ENCODE measurements at places on chromosomes 2 and 18.

- DNase-seq, result no peak
These were observed 235.1 kb downstream of the ANKRD36B start for GRCh38 chr2:97354576-97354975.

GRCh38 chr2:29518010-29518409 is 402.8 kb downstream of the CLIP4 start:
- no peak for DNase-seq

- DNase-seq, result no peak
These were observed 143.6 kb upstream of the DAPL1 start for GRCh38 chr2:158651358-158652057.

- no peak for DNase-seq
These were observed 5.2 kb downstream of the ZSCAN30 start for GRCh38 chr18:35284841-35285240.

DNA sequence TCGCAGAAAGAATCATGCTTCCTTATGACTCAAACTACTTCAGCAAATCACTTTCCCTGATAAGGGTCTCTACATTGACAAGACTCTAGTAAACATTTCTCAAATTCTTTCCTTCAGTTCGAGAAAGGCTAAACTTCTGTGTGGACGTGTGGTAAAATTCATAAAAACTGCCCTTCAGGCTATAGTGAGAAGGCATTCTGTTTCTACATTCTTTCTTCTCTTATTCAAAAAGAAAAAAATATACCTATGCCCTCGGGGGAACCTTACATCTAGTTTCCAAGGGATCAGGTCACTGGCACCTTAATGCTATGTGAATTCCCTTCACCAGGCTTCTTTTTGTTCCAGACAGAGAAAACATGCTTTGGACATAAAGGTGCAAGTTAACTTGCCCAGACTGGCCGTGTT is 4.9 kb downstream of the VIT start:
- DNase-seq, result no peak

DNA sequence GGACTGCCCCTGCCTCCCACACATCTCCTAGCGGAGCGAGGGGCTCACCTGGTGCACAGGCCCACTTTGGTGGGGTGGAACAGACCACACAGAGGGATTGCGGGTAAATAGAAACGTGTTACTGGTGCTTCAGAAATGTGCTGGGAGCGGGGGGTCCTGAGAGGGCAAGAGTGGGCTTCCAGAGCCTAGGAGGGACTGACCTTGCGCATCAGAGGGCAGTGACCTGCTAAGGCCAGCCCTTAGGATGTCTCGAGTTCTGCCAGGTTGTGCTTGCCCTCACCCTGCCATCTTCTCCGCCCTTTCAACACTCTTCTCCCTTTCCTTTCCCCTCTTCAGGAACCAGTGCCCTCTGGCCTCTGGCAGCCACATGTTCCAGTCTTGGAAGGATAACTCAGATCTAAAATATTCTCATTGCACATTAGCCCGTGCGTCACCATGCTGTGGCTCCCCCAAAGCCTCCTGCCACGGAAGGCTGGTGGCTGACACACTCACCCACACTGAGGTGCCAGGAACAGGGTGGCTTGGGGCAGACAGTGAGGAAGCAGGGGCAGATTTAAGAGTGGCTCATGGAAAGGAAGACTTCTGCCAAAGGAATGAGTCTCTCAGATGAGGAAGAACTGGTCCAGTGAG is 89.6 kb downstream of the MCFD2 start:
- no peak for DNase-seq

- no peak for DNase-seq
These were observed 77.4 kb downstream of the EML4 start for GRCh38 chr2:42246562-42246961.

DNA sequence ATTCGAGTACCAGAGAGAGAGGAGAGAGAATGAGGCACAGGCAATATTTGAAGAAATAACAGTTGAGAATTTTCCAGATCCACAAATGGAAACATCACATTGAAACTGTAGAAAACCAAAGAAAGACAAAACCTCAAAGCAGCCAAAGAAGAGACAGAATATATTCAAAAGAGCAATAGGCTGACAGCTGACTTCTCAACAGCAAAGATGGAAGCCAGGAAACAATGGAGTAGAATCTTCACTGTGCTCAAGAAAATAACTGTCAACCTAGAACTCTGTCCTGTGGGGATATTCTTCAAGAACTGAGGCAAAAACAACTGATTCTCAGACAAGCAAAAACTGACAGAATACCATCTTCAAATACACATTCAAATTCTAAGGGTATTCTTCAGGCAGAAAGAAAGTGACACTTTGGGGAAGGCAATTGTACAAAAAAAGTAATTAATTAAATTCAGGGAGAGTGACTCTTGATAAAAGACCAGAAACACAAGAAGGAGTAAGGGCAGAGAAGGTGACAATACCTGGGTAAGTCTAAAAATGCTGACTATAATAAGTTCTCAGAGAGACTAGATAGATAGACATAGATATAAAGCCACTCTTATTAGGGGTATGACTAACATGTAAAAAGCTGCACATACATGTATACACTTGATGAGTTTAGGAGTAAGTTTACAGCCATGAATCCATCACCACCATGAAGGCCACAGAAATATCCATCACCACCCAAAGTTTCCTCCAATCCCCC is 25.6 kb downstream of the ANKMY1 start:
- no peak for DNase-seq

GRCh38 chr18:79760881-79761280 is 36.9 kb upstream of the KCNG2 start:
- no peak for DNase-seq

- DNase-seq, result no peak
These were observed 666.2 kb upstream of the HS6ST1 start for GRCh38 chr2:128984855-128985254.

DNA sequence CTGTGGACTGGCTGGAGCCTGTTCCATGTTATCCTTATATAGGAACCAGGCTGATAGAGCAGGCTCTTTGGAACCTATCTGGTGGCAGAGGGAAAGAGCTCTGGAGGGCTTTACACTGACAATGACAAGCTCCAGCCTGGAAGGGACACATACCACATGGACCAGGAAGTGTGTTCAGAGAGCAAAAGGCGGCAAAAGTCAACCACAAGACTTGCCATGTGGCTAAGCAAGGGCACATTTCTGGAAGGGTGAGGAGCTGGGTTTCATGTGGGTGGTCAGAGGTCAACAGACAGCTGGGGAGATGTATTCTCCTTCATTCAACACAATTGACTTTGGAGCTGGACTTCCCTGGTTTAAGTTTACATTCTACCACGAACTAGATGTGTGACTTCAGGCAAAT is 325.2 kb downstream of the DYSF start:
- DNase-seq, result no peak

DNA sequence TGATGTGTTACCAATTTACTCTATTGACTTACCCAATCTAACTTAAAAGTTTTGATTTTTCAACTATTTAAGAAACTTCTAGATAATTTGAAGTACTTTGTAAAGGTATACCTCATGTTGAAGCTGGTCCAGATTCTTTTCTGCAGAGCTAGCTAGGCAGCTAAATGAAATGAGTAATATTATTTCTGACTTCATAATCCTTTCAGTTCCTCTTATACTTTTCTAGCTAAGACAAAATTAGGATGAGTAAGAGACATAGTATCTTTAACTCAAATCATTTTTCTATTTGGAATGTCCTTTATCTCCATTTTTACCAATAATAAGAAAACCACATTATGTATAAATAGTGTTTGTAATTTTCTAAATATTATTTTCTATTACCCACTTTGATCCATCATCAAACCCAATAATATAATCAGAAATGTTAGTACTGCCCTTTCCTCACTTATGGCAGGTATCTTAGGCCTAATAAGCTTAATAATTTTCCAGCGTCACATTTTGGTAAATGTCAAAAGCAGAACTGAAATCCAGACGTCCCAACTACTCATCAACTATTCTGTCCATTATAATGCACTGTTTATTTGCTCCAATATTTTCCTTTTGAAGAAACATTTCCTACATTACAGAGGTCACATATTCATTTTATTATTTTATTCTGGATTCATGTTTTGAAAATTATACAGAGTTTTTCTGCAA is 456.6 kb downstream of the THSD7B start:
- DNase-seq, result no peak

GRCh38 chr2:43038034-43038695 is 188.2 kb downstream of the ZFP36L2 start:
- DNase-seq, result no peak

DNA sequence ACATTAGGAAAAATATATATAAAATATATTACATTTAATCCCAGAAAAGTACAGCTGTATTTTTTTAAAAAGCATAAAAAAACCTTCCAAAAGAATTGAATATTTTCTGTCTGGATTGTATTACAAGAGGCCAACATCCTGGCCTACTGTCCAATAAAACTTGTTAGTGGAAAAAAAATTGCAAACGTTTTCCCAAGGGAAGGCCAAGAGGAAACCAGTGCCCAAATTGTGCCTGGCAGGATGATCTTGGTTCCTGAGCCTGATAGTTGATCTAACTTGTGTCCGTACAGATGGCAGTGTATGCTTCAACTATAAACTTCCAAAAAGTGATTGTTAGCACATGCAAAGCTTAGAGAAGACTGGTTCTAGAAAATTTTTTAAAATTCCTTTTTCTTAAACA is 90.6 kb upstream of the LPIN2 start:
- no peak for DNase-seq

DNA sequence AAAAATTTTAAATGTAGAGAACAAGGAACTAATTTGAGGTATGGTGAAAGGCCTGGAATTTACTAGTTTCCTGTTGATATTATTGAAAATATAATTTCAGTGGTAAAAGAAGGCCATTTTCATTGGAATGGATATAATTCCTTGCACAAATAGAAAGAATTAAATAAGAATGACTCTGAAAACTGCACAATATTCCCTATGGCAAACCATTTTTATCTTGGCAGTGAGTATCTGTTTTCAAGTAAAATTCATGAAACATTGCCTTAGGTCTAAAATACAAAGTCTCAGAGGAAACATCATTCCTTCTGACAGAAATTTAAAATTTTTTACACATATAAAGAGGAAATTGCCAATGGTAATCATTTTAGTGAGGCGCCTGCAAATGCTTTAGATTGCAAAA is 1468.3 kb downstream of the LRP1B start:
- no peak for DNase-seq

DNA sequence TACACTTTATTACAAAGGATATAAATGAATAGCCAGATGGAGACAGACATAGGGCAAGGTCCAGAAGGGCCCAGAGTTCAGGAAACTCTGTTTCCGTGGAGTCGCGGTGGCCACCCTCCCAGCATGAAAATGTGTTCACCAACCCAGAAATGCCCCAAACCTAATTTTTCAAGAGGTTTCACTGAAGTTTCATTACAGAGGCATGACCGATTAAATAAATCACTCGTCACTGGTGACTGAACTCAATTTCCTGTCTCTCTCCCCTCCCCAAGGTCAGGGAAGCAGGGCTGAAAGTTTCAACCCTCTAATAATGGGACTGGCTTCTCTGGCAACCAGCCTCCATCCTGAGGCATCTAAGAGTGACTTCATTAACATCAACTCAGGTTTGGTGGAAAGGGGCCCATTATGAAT is 22.4 kb downstream of the USP40 start:
- no peak for DNase-seq

- peak; percentile 91 for DNase-seq
These were observed 168.2 kb downstream of the MCFD2 start for GRCh38 chr2:46747297-46747818.

GRCh38 chr2:113038291-113038690 is 14.4 kb downstream of the IL36B start:
- DNase-seq, result no peak

DNA sequence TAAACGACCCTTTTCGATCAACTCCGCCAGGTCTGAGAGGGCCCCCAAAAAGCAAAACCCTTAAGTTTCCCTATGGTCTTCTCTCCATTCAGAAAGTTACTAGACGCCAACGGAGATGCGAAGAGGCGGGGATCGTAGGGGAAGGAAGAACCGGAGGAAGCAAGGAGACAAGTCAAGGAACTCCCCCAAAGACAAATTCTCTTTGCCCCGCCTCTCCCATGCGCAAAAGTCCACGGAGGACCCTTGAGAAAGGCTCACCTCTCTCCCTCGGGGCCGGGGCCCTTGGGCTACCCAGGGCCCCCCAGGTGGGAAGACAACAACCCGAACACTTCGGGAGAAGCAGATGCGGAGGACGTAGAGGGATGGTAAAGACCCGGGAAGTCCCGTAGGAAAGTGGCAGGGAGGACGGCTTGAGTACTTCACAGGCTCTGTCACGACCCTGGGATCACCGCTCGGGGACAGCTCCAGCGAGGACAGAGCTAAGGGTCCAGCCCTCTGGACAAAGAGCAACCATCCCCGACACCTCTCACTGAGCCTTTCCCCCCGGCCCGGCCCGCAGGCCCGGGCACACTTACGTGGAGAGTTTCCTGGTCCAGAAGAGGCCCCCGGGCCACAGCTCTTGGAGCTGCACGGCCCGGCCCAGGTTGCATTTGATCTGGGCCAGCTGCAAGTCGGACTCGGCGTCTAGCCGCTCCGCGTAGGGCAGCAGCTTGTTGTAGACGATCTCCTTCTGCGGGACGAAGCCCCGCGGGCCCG is 647 bp downstream of the PSME4 start:
- DNase-seq, result peak; percentile 70

- DNase-seq, result peak; percentile 79
These were observed 3.7 kb upstream of the SERTAD2 start for GRCh38 chr2:64657411-64657810.

DNA sequence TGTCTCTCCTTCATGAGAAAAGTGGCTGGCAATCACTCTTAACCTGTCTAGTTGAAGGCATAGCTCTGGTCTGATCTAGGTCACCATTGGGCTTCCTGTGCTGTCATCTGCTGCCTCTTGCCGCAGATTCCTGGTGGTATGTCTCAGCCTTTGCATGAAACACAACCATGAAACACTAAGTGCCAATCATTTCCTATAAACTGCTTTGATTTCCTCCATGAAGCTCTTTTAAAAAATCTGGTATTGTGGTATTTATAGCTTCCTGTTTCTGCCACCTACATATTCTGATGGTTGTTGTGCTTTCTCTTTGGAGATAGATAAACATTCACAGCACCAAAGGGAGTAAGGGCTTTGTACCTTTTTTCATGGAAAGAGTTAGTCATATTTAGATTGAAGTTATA is 120.0 kb upstream of the EPC2 start:
- no peak for DNase-seq

DNA sequence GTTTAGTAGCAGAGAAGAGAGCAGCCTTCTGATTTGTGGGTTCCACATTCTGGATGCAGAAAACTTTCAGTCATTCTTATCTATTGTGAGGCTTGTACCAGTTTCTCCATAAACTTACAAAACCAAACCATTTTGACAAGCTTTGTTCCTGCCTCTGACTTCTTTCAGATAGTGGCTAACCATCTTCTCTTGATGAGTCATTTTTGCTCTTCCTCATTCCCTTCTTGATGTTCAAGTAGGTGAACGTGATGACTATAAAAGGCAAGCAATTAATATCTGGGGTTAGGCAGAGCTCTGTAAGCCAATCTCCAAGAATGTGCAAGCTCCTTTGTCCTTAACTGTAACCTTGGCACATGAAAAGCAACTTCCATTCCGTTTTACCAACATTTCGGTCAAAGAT is 2083.1 kb upstream of the PIK3C3 start:
- peak; percentile 8 for DNase-seq

DNA sequence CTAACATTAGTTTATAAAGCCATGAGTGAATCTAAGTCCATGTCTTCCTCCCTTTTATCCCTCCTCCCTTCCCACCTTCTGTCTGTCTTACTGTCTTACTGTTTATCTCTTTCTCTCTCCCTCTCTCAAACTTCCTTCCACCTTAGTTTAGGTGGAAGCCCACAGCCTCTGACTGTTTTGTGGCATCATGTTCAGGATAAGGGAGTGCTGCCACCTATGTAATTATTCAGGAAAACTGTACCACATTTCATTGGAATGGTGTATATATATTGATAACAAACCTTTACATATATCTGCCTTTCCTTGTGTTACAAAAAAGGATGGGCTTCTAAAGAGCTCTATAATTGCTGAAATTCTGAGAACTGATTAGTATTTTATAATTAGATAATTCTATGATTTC is 48.7 kb downstream of the NETO1 start:
- no peak for DNase-seq
